Stimulated activated CD4-positive, alpha-beta T cell treated with anti-CD3 and anti-CD28 coated beads, Interleukin-4, amount 100 ng/mL, for 4 hours (primary cell): ENCODE measurements at places on chromosomes 6 and 20.

GRCh38 chr20:13862245-13862644, 77.4 kb downstream of the NDUFAF5 start:
- no peak for DNase-seq

DNA sequence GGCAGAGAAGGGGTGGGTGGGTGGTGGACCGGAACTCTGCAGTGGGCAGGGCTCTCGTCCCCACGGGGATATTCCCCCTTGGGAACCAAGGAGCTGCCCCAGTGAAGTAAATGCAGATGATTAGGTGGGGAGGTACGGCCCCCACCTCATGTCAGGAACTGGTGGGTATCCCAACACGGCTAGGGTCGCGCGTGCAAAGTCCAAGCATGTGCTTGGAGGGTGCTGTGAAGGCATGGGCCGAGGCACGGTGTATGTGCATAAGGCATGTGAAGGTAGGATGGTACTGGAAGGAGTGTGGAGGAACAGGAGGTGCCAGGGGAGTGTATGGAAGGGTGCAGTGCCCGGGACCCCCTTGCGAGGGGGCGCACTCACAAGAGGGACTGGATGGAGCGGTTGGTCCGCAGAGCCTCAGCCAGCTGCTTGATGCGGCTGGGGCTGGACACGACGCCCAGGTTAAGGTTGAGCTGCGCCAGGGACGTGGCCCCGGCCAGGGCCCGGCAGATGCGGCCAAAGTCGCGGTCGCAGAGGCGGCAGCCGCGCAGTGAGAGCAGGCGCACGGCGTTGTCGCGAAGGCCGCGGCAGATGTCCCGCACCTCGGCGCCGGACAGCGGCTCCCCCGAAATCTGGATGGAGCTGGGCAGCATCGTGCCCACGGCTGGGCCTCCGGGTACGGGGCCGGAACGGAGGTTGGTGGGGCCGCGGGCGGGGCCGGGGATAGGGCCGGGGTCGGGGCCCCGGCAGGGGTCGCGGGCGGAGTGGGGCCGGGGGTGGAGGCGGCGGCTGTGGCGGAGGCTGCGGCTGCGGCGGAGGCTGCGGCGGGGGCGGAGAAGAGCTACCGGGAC, 783 bp downstream of the LRRC73 start:
- DNase-seq, result no peak

GRCh38 chr20:54227241-54227640, 19.4 kb downstream of the PFDN4 start:
- no peak for DNase-seq

- DNase-seq, result no peak
Observed at GRCh38 chr6:10403385-10404106, 11.3 kb downstream of the TFAP2A start.

DNA sequence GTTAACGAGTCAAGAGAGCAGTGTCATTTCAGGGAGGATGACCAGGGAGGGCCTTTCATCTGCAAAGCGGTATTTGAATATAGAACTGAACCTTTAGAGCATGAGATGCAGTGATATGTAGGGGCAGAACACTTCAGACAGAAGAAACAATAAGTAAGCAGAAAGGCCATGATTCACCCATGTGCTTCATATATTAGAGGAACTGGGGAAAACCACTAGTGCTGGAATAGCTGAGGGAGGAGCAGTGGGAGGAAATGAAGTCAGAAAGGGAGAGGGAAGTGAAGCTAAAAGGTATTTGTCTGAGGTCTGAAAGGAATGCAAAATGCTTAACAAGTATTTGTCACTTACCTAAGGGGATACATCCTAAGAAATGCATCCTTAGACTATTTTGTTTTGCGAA, 391.2 kb downstream of the ADGRB3 start:
- DNase-seq, result no peak

DNA sequence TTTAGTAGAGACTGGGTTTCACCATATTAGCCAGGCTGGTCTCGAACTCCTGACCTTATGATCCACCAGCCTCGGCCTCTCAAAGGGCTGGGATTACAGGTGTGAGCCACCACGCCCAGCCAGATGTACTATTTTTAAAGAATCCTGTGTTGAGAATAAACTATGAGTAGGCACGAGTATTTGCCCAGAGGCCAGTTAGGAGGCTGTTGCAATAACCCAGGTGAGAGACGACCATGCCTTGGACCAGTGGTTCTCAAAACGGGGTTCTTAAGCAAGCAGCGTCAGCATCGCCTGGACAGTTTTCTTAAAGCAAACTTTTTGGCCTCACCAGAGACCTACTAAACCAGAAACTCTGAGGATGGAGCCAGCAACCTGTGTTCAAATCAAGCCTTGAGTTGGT, 258.8 kb downstream of the ZNF217 start:
- DNase-seq, result no peak

DNA sequence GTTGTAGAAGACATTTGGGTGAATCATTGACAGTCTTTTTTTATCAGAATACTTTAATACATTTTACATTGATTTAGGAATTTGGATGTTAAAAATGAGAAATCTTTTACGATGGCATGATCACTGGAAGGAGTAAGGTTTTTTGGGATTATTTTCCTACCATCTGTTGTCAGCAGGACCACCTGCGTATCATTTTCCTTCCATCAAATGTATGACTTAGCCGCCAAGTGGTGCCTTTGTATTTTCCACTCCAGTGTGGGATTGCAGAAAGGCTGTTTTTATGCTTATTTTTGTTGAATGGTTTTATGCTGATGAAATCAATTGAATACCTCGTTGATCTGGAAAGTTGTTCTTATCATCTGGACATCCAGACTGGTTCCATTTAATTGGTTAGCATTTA, 35.8 kb downstream of the AKAP12 start:
- DNase-seq, result no peak

- DNase-seq, result no peak
Observed at GRCh38 chr6:85679445-85680123, 36.9 kb upstream of the SYNCRIP start.

GRCh38 chr20:34316196-34316814, 13.2 kb upstream of the AHCY start:
- DNase-seq, result no peak

GRCh38 chr6:71287926-71288227, 734 bp upstream of the OGFRL1 start:
- DNase-seq, result no peak

GRCh38 chr20:19874040-19874727, 116.1 kb downstream of the RIN2 start:
- no peak for DNase-seq

DNA sequence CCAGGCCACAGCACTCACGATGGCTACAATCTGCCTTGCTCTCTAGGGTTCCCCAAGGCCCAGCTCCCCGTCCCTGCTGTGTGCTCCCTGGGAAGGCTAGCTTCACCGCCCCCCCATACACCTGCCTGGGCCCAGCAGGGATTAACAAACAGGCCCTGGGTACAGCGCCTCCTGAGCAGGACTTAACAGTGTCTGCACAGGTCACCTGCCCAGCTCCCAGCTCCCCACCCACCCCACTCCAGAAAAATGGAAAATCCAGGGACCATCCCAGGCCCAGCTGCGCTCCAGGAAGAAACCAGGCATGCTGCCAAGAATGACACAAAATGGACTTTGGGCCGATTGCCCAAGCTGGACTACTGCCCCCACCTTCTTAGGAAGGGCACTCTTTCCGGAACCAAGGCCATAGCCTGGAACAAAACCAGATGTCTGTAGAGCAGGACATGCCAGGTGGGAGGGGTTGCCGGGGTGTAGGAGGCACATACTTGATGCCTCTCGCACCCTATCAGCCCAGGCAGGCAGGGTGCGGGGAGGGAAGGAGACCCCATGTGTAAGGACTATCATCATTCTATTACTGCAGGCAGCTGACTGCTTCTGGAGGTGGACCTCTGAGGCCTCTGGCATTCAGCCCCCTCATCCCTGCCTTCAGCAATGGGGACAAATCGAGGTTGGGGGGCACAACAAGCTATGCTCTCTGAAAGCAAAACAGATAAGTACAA, 104.9 kb downstream of the SNX5 start:
- DNase-seq, result no peak

DNA sequence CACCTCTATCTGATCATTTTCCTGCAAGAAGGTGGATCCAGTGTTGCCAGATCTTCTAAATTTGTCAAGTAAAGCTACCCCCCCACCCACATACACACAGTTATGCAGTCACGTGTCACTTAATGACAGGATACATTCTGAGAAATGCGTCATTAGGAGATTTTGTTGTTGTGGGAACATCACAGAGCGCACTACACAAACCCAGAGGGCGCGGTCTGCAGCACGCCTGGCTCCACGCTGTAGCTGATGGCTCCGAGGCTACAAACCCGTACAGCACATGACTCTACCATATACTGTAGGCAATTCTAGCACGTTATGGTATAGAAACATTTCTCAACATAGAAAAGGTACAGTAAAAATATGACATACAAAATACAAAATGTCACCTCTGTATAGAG, 126.9 kb downstream of the SYCP2 start:
- DNase-seq, result no peak
